ENCODE measurements at places on chromosomes 3 and 15.
A peak's percentile ranks its signal among the peaks of the same experiment; 100 is the strongest.

DNA sequence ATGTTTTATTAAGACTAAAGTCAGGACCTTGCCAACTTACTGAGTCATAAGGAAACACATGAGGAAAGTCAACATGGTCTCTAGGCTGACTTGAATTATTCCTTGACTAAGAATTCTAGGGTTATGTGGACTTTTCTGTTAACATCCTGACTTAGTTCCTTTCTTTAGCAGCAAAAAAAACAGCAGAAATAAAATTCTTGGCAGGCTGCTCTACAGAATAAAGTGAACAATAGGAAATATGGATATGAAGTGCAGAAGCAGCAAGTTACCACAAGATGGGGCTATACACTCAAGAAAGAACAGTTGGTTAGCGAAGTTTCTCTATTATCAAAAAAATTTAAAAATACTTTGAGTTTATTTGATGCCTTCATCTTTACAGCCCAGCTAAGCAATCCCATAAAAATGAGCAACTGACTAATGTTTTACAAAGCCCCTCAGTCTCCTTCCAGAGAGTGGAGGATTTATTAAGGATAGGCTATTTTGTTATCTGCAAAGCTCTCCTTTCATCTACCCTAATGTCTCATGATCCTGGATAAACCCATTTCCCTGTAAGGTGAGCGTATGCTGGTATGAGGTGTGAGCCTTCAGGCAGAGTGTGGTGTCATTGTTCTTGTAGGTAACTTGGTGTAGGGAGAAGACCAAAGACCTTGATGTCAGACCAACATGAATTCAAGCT lies 23.1 kb upstream of the MCCC1 start:
- H3K36me3 ChIP-seq: no peaks in the 10 kb centered on the region
- H3K4me3 ChIP-seq: no peak overlapping the region
- peaks cover 17% of the 10 kb centered on the region for H3K27me3 ChIP-seq
- peaks cover 3% of the 10 kb centered on the region for H3K4me1 ChIP-seq
- no peak for DNase-seq

- no peaks in the 10 kb centered on the region for H3K36me3 ChIP-seq
- no peak overlapping the region for H3K27ac ChIP-seq
- DNase-seq: no peak
- no peaks in the 10 kb centered on the region for H3K4me1 ChIP-seq
- no peaks in the 10 kb centered on the region for H3K27me3 ChIP-seq
- H3K4me3 ChIP-seq: no peak overlapping the region
Measured at GRCh38 chr3:89145995-89146394, 38.6 kb downstream of the EPHA3 start.

GRCh38 chr3:108085370-108085769 lies 5.5 kb downstream of the CD47 start:
- H3K27ac ChIP-seq: no peak overlapping the region
- DNase-seq: no peak
- H3K4me1 ChIP-seq: peaks cover 19% of the 10 kb centered on the region
- no peak overlapping the region for H3K4me3 ChIP-seq

DNA sequence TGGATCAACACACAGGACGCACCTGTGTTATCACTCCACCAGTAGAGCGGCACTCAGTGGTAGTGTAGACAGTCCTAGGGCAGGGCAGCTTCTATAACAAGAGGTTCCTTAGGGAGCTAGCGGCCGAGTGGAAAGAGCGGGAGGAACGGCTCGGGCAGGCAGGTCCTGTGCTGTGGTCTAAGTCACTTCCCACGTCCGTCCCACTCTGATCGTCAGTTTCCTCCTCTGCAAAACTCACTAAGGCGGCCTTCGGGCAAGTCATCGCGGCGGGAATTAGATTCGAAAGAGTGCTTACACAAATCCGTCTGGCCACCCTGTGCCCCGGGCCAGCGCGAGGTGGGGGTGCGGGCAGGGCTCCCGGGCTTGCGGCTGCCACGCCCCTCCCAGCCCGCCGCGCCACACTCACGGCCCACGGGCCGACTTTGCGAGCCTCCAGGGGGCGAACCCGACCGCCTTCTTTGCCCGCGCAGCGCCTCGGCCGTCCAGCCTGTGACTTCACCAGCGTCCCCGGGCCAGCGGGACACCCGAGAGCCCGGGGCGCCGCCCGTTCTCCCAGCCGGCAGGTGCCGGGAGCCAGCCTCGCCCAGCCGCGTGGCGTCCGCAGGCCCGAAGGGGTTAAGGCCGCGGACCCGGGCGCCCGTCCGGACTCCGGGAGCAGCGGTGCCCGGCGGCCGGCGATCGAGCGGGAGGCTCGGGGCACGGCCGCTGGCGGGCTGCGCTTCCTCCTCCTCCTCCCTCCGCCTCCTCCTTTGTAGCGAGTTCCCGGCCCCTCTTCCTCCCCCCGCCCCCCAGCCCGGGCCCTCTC lies 416 bp upstream of the CORO2B start:
- peak; percentile 68 for DNase-seq
- peaks cover 10% of the 10 kb centered on the region for H3K4me1 ChIP-seq
- no peaks in the 10 kb centered on the region for H3K36me3 ChIP-seq

DNA sequence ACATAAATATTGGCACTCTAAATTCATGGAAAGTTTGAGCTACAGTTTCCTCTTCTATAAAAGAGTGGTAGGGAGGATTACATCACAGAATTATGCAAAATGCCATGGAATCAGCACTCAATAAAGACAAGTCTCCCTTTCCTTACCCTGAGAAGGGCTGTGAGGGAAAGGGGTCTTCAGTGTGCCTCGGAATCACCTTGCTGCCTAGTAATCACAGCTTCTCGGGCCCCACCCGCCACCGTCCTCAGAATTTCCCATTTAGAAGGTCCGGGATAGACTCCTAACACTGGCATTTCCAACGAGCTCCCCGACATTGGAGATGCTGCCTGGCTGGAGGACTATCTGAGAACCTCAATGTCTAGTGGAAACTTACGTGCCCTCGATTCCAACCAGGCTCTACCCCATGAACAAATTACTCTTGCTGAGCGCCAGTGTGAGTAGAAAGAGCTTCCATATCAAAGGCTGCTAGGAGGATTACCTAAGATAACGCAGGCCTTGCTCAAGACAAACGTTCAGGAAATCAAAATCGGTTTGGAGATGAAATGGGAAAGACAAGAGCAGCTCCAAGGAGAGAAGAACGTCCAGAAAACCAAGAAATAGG lies 92.1 kb upstream of the CHD2 start:
- DNase-seq: no peak
- H3K4me3 ChIP-seq: peak overlapping the region; percentile 79
- H3K27me3 ChIP-seq: no peaks in the 10 kb centered on the region
- H3K27ac ChIP-seq: peak overlapping the region; percentile 97
- H3K36me3 ChIP-seq: peaks cover 1% of the 10 kb centered on the region
- peaks cover 35% of the 10 kb centered on the region for H3K4me1 ChIP-seq

DNA sequence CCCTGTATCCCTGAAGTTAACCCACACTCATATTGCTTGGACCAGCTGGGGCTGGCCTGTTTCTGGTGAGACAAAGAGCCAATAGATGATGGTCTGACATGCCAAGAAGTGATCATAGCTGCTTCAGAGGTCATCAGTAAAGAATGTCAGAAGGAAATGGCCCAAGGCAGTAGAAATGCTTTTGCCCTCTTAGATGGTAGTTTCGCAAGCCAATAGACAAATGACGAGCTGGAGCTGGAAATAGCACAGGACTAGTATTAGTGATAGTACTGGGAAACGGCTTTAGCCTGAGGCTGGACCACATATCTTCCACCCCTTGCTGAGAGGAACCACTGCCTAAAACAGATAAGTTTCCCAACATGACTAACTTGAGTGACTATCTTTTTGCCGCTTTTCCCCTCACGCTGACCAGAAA lies 176.1 kb upstream of the THBS1 start:
- no peak for DNase-seq
- peaks cover 37% of the 10 kb centered on the region for H3K4me1 ChIP-seq
- no peaks in the 10 kb centered on the region for H3K27me3 ChIP-seq
- H3K36me3 ChIP-seq: no peaks in the 10 kb centered on the region
- no peak overlapping the region for H3K27ac ChIP-seq
